ENCODE measurements at places on chromosomes 3 and 15. TPM values are rescaled to one million over a fixed set of nuclear protein-coding genes. Genes with fewer than 3 reads are reported as not detected.

- no peak for DNase-seq
Measured at GRCh38 chr15:26882616-26883365, 15.9 kb downstream of the GABRA5 start.

DNA sequence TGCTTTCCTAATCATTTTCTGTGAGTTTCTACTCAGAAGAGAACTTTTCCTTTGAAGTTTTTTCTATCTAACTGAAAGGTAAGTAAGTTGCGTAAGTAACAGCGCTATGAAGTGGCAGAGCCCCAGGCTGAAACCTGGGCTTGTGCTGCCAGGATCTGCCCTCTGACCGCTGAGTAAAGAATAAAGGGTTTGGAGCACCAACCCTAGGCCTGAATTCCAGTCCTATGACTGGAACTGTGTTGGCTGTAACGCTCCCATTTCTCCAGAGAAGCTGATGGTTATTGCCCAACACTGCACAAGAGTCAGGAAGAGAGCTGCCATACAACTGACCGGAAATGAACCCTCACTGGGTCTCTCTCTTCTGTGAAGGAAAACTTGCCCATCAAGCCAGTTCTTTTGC, 87.0 kb downstream of the FOXB1 start:
- DNase-seq, result no peak

- no peak for DNase-seq
Measured at GRCh38 chr3:189355481-189356201, 183.9 kb downstream of the TPRG1 start.

GRCh38 chr3:30248423-30248822, 358.0 kb upstream of the TGFBR2 start:
- no peak for DNase-seq

DNA sequence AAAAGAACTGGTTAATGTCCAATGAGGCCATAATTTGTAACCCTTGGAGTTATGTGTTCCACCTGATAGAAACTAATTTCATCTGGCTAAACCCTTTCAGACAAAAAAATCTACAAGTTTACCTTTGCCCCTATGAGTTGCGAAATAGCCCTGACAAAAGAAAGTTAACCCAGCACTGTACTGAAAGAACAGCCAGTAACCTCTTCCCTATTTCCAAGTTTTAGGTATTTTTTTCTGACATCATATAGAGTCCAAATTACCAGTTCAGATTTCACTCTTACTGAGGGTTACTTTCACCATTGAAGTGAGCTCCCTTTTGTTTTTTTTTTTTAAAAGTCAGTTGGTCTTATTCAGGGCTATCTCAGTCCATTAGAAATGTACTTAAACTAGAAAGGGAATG, 42.8 kb upstream of the PTPRG start:
- DNase-seq, result no peak

DNA sequence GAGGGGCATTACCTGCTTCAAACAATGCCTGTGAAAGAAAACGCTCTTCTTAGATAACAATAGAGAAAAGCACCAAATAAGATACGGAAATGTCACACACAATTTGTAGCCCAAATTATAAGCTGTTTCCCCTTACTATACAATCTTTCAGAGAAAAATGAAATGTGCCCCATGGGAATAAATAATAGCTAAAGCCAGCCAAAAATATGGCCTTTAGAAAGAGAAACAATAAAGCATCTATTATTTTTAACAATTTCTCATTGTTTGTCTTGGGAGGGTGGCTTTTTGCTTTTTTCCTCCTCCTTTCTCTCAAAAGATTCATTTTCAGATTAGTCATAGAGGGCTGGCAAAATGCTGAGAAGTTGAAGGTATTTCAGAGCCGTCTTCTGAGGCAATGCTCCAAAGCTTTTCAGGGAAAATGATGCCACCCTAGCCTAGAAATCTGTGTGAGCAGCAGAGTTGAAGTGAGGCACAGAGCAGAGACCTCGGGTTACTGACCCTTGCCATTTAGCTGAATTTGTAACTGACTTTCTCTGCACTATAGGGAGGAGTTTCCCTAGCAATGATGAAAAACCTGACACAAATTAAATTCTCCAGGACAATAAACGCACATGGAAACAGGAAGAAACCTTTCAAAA, 86.3 kb upstream of the PRICKLE2 start:
- no peak for DNase-seq

GRCh38 chr15:58171476-58172061, 33.4 kb downstream of the AQP9 start:
- no peak for DNase-seq

GRCh38 chr3:170560296-170560695, 25.6 kb downstream of the SLC7A14 start:
- DNase-seq, result no peak

DNA sequence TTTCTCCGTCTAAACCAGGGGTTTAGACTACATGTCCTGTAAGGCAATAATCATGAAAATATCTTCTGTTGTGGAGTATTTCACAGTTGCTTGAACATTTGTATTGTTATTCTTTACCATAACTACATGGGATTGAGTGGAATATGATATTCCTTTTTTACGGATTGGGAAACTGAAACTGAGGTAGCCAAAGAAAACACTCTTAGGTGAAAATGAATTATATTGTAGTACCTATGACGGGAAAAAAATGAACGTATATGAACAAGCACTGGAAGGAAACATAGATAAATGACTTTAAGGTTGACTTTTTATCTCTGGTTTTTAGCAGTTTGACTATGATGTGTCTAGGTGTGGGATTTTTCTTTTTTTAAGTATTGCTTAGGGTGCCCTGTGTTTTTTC, 35.6 kb downstream of the MAP2K1 start:
- no peak for DNase-seq

GRCh38 chr15:65020419-65020818, 9.0 kb downstream of the MTFMT start:
- DNase-seq, result no peak

DNA sequence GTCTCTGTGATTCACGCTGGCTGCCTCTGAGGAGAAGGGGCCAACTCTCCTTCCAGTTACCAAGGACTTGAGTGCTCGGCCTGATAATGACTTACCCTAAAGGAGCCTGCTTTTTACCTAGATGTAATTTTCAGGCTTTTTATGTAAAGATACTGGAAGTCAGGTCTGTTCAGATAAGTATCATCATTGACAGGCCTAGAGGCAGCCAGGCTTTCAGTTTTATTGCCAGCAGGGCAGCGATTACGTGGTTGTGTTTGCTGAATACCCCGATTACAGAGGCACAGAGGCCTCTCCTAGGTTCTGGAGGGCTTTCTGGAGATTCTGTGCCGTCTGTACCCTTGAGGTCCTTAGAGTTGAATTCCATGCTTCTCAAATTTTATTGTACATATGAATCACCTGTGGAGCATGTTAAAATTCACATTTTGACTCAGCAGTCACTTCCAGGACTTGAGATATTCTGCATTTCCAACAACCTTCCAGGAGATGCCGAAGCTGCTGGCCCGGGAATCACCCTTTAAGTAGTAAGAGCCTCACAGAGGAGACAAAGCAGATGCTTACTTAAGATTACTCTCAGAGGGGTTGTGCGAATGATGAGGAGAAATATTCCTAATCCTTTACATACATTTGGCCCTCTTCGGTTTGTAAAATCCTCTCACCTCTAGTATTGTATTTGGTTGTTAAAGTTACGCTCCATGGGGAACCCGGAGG, 160.1 kb upstream of the BHLHE40 start:
- DNase-seq, result no peak

- DNase-seq, result no peak
Measured at GRCh38 chr15:83653639-83654378, at the start of gene ADAMTSL3. Gene ADAMTSL3 (plus strand): TSS chr15:83654123. CDS start chr15:83655762, 1,639 bp downstream.

DNA sequence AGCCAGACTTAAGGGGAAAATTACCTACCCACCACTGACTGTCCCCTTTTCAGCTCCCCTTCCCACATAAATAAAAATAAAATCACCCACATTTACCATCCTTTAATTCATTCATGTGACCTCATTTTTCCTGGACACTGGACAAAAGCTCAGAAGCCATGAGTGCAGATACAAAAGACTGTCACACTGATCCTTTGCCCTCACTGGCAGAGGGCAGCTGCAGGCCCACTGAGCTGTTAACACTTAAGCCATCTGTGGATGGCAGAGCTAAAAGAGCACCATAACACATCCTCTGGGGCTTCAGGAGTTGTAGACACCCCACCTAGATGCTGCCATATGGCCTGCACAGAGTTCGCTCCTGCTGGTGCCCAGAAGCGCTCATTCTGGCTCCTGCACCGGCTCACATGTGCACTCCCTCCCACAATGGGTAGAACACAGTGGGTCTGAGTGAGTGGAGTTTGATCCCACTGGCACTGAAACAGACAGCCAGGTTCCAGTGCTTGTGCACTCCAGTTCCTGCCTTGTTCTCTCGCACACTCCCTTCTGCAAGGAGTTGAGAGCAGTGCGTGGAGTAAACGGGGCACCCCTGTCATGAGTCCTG, 38.8 kb downstream of the EDC3 start:
- DNase-seq, result no peak

GRCh38 chr3:99943931-99944761, 126.5 kb downstream of the CMSS1 start:
- no peak for DNase-seq

MESP1 gene
- polyA plus RNA-seq, result 0.60 TPM

CCDC12 gene
- polyA plus RNA-seq, result 114 TPM

Measured in CD8-positive, alpha-beta memory T cell (primary cell).